ENCODE measurements at places on chromosomes 4 and X.

GRCh38 chr4:150656891-150657290 lies 74.9 kb downstream of the MAB21L2 start:
- DNase-seq: no peak

DNA sequence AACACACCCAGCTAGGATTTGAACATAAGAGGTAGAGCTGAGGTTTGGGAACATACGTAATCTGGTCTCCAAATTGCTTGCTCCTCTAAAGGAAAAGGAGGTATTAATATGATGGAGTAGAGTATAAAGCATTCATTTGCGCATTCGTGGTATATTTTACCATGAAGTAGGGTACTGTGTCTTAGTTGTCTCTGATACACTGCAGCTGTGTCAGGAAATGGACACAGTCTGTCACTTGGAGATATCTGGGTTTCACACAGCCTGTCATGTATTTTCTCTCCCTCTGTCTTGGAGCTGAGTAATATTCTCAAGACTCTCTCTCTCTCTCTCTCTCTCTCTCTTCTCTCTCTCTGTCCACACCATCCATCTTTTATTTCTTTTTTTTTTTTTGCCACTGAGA lies 274.8 kb upstream of the UGT8 start:
- DNase-seq: no peak

DNA sequence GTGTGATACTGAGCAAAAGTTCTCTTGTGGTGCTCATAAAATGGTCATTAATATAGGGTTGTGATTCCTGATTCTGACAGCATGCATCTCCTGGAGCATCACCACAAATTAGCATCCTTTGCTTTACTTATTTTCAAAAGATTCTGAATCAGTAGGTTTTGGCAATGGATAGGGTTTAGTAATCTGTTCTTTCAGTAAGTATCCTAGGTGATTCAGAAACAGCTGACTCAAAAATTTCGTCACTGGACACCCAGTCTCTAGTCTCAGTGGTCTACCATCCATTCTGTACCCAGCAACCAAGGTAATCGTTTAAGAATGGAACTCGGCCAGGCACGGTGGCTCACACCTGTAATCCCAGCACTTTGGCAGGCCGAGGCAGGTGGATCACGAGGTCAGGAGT lies 4.1 kb downstream of the CBLL2 start:
- DNase-seq: no peak

- DNase-seq: no peak
Observed at GRCh38 chr4:9812501-9813340, 31.3 kb downstream of the DRD5 start.

- no peak for DNase-seq
Observed at GRCh38 chr4:87278335-87278794, 44.3 kb downstream of the HSD17B13 start.

DNA sequence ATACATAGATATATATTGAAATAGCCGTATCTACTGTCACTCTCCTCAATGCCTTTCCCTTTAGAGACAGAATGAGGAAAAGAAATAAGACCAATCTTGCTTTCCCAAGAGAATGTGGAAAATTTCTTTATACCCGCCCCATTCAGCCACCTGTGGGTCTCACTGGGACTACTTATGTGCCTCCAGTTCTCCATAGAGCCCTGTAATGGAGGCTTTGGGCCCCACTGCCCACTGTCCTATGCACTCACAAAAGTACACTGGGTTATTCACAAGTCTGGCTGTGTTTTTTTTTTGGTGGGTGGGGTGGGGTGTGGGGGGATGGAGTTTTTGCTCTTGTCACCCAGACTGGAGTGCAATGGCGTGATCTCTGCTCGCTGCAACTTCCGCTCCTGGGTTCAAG lies 70.4 kb upstream of the ELOVL6 start:
- no peak for DNase-seq

DNA sequence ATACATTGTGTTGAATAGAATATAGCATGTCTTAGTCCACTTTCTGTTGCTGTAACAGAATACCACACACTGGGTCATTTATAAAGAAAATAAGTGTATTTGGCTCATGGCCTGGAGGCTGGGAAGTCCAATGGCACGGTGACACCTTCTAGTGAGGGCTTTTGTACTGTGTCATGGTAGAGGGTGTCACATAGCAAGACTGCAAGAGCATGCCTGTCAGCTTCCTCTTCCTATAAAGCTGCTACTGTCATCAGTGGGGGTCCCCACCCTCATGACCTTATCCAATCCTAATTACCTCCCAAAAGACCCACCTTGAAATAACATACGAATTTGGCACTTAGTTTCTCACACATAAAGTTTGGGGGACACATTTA lies 193.2 kb downstream of the PTTG2 start:
- DNase-seq: no peak

- no peak for DNase-seq
Observed at GRCh38 chr4:140116442-140117104, 37.4 kb downstream of the MAML3 start.

GRCh38 chr4:165331359-165331758 lies 3.9 kb downstream of the MSMO1 start:
- no peak for DNase-seq

DNA sequence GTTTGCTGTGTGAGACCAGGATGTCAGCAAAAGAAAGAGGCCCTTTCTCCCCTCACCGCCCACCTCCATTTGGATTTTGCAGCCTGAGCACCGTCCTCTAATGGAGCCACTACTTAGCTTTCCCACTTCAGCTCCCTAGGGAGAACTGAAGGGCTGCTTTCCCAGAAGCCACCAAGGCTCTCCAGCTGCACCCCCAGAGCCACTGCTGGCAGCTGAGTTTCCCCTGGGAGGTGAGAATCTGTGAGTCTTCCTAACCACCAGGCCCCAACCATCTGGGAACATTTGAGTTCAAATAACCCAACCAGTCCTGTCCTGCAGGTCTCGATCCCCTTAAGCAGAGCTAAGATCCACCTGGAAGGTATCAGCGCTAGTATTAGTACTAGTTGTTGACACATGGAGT lies 173.1 kb upstream of the USP9X start:
- DNase-seq: no peak

DNA sequence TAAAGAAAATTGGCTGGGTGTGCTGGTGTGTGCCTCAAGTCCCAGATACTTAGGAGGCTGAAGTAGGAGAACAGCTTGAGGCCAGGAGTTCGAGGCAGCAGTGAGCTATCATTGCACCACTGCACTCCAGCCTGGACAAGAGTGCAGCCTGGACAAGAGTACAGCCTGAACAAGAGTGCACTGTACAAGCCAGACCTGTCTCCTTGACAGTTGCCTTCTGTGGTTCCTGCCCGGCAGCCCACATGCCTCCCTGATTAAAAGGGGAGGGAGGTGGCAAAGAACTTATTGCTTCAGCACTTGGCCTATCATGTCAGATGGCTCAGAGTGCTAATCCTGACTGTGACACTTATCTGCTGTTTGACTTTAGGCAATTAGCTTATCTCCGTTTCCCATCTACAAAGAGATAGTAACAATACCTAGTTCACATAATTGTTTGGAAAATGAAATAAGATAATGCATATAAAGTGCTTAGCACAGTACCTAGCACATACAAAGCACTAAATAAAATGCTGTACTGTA lies 249.1 kb downstream of the DCLK2 start:
- no peak for DNase-seq

- DNase-seq: no peak
Observed at GRCh38 chr4:61995717-61996340, 795.7 kb downstream of the ADGRL3 start.

DNA sequence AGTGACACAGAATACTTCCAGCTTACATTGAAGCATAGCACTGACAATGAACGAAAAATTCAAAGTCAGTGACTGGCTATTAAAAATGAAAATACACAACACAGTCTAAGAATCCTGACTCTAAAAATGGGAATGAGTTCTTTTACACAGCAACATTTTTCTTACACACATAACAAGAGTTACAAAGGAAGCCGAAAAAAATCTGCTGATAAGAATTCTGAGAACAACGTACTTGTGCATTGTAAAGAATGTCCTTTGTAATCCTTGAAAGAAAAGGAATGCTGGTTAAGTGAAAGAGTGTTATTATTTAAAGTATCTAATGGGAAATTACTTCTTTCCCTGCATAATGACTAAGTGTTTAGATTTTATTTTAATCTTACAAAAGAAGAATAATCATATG lies 199.4 kb downstream of the PRDM5 start:
- DNase-seq: no peak

DNA sequence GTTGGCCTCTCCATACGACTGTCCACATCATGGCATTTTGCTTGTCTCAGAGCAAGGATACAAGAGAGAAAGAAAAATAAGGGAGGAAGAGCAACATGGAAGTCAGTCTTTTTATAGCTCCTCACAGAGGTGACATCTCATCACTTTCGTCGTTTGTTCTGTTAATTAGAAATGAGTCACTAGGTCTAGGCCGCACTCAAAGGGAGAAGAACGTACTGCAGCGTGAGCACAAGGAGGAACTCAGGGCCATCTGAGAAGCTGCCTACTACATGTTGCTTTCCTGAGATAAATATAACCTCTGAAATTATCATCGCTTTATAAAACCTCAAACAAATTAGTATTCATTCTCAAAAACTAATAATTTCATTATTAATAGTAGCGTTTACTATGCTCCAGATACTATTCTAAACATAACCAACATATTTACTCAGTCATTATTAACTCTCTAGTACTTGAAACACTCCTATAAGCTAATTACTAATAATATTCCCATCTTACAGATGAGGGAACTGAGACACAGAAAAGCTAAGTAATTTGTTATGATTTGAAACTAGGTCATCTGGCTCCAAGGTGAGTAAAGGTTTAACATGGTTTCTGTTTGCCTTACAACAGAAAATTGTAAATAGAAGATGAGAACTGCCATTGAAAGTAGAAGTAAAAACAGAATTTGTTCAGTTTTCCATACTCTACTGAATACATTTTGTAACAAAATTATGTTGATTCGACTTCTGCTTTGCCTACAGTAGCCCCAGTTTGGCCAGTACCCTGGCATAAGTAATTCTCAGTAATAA lies 213.2 kb upstream of the UGT8 start:
- no peak for DNase-seq

All from stimulated activated CD4-positive, alpha-beta T cell treated with anti-CD3 and anti-CD28 coated beads, TNF-alpha, amount 100 ng/mL, for 1 hour (primary cell).